ENCODE measurements at places on chromosomes 5 and 9. TPM values are rescaled to one million over a fixed set of nuclear protein-coding genes. Genes with fewer than 3 reads are reported as not detected.

Gene SMC2
- total RNA-seq: 36.4 TPM

Gene LIFR
- 5.1 TPM for total RNA-seq

Gene VAV2
- 51.8 TPM for total RNA-seq

Gene CD180
- not detected for total RNA-seq

Gene FLT4
- not detected for total RNA-seq

Gene ANKRD34B
- not detected for total RNA-seq

GRCh38 chr5:82635561-82636288 is 357.6 kb upstream of the RPS23 start:
- H3K36me3 ChIP-seq: no peaks in the 10 kb centered on the region
- H3K27me3 ChIP-seq: no peaks in the 10 kb centered on the region

DNA sequence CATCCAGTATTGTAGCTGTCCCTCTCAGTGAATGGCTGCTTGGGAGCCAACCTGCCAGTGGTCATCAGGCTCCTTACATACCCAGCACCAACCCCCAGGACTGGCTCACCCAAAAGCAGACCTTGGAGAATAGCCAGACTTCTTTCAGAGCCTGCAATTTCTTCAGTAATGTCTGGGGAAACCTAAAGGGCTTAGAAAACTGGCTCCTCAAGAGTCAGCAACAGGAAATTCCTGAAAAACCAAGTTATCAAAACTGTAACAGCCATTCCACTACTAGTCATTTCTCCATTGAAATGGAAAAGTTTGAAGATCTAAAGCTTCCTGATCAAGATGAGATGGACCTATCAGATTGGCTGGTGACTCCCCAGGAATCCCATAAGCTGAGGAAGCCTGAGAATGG is 12.3 kb upstream of the STING1 start:
- no peak overlapping the region for H3K4me3 ChIP-seq
- no peaks in the 10 kb centered on the region for H3K27me3 ChIP-seq
- H3K36me3 ChIP-seq: no peaks in the 10 kb centered on the region
- peaks cover 30% of the 10 kb centered on the region for H3K4me1 ChIP-seq

DNA sequence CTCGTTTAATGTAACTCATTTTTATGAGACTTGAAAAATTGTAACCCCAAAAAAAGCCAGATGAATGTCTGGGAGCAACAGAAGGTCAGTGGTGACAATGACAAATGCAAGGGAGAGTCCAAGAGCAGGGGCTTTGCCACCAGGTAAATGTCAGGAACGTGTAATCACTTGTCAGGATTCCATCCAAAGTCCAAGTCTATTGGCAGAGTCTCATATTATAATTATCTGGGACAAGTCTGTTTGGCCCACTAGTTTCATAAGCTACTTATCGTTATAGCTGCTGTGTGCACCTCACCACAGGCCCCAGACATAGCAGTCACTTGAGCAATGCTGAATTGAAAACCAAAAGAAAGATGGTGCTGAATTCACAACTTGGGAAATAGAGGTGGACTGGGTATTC is 180.8 kb downstream of the DNAH5 start:
- no peaks in the 10 kb centered on the region for H3K4me1 ChIP-seq
- no peak overlapping the region for H3K4me3 ChIP-seq
- H3K27ac ChIP-seq: no peak overlapping the region
- DNase-seq: no peak

GRCh38 chr5:18395126-18396110 is 761.2 kb downstream of the TAF11L14 start:
- no peaks in the 10 kb centered on the region for H3K27me3 ChIP-seq
- H3K4me1 ChIP-seq: no peaks in the 10 kb centered on the region
- no peaks in the 10 kb centered on the region for H3K36me3 ChIP-seq

- peak; percentile 81 for DNase-seq
- no peaks in the 10 kb centered on the region for H3K27me3 ChIP-seq
- peak overlapping the region; percentile 92 for H3K27ac ChIP-seq
- peaks cover 2% of the 10 kb centered on the region for H3K36me3 ChIP-seq
- H3K4me1 ChIP-seq: peaks cover 29% of the 10 kb centered on the region
These were observed 545 bp upstream of the CTSV start for GRCh38 chr9:97039514-97039860.

GRCh38 chr5:72170101-72170500 is 62.8 kb downstream of the MAP1B start:
- H3K27me3 ChIP-seq: no peaks in the 10 kb centered on the region
- H3K4me1 ChIP-seq: no peaks in the 10 kb centered on the region
- no peak overlapping the region for H3K27ac ChIP-seq
- H3K36me3 ChIP-seq: no peaks in the 10 kb centered on the region

- no peak overlapping the region for H3K4me3 ChIP-seq
- no peaks in the 10 kb centered on the region for H3K27me3 ChIP-seq
- no peaks in the 10 kb centered on the region for H3K36me3 ChIP-seq
- H3K27ac ChIP-seq: no peak overlapping the region
- no peaks in the 10 kb centered on the region for H3K4me1 ChIP-seq
These were observed 6.0 kb upstream of the NEK6 start for GRCh38 chr9:124251605-124252378.

DNA sequence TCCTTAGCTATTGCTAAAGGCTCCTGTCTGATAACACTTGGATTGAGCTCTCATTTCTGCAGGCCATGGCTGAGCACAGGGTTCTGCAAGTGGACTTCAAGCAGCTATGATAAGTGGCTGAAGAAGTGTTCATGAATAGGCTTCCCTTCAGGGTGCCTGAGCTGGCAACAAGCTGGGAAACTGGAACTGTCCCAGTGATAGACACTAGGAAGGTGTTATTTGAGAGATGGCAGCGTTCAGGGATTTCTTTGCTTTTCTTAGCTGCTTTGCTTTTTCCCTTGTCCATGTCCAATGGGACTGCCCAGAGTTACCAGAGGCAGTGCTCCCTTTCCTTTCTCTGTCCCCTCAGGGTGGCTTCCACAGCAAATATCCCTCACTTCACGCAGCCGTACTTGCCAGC is 75.8 kb downstream of the INIP start:
- no peak overlapping the region for H3K27ac ChIP-seq
- H3K27me3 ChIP-seq: no peaks in the 10 kb centered on the region
- H3K4me3 ChIP-seq: no peak overlapping the region
- DNase-seq: no peak

DNA sequence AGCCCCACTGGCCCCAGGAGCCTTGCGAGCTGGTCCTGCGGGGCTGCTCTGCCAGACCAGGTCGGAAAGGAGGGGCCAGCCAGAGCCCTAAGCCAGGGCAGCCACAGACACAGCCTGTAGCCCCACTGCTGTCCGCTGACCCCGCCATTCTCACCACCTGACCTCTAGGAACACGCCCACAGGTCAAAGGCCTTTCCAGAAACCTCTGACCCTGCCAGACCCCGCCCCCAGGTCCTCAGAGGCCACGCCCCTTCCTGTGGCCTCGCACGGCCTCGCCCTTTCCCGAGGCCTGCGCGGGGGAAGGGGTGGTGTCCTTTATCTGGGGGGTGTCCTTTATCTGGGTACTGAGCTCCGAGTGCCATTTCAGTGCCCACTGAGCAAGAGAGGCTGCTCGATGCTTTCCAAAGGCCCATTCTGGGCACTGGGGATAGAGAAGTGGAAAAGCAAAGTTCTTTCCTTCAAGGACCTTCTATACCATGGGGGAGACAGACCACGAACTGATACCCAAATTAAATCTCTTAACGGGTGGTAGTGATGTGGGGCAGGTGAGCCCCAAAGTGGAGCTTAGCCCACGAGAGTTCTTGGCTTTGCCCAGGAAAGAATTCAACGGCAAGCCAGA is 46.5 kb downstream of the P4HA2 start:
- no peaks in the 10 kb centered on the region for H3K36me3 ChIP-seq
- no peak overlapping the region for H3K27ac ChIP-seq
- no peak overlapping the region for H3K4me3 ChIP-seq

GRCh38 chr9:110316261-110317075 is 21.2 kb downstream of the TXNDC8 start:
- H3K4me3 ChIP-seq: no peak overlapping the region
- H3K4me1 ChIP-seq: no peaks in the 10 kb centered on the region
- no peak overlapping the region for H3K27ac ChIP-seq
- DNase-seq: no peak

DNA sequence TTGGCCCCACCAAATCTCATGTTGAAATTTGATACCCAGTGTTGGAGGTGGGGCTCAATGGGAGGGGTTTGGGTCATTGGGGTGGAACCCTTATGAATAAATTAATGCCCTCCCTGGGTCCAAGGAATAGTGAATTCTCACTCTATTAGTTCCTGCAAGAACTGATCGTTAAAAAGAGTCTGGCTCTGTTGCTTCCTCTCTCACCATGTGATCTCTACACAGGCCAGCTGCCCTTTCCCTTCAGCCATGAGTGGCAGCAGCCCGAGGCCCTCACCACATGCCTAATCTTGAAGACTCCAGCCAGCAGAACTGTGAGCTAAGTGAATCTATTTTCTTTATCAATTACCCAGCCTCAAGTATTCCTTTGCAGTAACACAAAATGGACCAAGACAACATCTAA is 106.0 kb downstream of the CAAP1 start:
- H3K27ac ChIP-seq: no peak overlapping the region
- no peak overlapping the region for H3K4me3 ChIP-seq
- H3K36me3 ChIP-seq: no peaks in the 10 kb centered on the region
- H3K27me3 ChIP-seq: no peaks in the 10 kb centered on the region

- no peaks in the 10 kb centered on the region for H3K4me1 ChIP-seq
- no peaks in the 10 kb centered on the region for H3K27me3 ChIP-seq
- no peak overlapping the region for H3K27ac ChIP-seq
- H3K4me3 ChIP-seq: no peak overlapping the region
- H3K36me3 ChIP-seq: no peaks in the 10 kb centered on the region
- DNase-seq: no peak
These were observed 6.2 kb downstream of the ZNF883 start for GRCh38 chr9:113005777-113006176.

DNA sequence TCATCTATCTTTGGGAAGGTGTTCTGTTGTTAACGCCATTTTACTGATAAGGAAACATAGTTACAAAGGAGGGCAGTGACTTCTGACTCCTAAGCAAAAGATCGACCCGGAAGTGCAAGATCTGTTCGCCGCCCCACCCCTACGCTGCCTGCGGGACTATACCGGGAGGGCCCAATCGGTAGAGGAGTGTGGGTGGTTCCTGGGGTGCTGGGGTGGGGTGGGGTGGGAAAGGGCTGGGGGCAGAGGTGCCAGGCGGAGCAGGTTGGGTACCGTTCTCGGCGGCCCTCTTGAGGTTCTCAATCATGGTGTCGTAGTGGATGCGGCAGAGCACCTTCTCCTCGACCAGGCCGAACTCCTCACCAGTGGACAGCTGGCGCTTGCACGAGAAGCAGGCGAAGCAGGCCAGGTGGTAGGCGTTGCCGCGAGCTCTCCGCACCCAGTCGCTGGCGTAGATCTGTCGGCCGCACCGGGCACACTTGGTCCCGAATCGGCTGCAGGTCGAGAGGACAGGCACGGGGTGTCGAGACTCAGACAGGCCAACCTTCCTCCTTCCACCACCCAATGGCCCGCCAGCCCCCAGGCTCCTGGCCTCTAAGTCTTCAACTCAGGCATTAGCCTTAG is 11.8 kb downstream of the LHX6 start:
- H3K4me3 ChIP-seq: no peak overlapping the region
- no peaks in the 10 kb centered on the region for H3K27me3 ChIP-seq
- no peak for DNase-seq
- H3K36me3 ChIP-seq: no peaks in the 10 kb centered on the region
- H3K4me1 ChIP-seq: peaks cover 10% of the 10 kb centered on the region
- no peak overlapping the region for H3K27ac ChIP-seq

DNA sequence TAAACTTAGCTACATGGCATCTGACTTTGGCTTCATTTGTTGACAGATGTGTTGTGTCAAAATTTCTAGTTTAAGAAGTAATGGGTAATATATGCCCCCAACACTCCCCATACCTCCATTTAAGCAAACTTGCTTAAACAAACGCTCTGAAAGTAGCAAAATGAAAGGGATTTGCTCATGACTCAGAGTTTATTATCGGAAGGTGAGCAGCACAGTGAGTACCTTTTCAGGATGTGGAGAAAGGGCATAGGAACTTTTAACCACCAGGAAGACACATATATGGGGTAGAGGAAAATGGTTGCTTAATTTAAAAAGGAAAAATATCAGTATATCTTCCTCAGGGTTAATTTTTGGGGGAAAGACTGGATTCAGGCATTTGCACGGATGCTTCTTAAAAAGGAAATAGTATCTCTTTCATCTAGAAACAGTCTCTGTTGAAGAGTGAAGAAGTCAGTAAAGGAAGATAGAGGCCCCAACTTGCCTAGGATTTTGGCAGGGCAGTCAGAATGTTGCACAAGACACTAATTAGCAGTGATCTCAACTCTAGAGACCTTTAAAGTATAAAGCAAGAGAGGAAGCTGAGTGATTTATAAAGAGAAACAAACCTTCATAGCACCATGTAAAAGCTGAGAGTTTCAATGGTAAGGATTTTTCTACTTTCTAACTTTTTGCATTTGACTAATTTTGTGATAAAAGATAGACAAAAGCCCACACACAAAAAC is 155.1 kb downstream of the TRIO start:
- H3K27me3 ChIP-seq: no peaks in the 10 kb centered on the region
- 0 out of 2 replicates have a peak, but pooled peaks cover 1% of the 10 kb centered on the region for H3K36me3 ChIP-seq
- H3K4me3 ChIP-seq: no peak overlapping the region
- H3K27ac ChIP-seq: no peak overlapping the region
- H3K4me1 ChIP-seq: no peaks in the 10 kb centered on the region

- H3K27me3 ChIP-seq: no peaks in the 10 kb centered on the region
- no peak overlapping the region for H3K27ac ChIP-seq
- H3K4me3 ChIP-seq: no peak overlapping the region
- DNase-seq: no peak
- no peaks in the 10 kb centered on the region for H3K4me1 ChIP-seq
These were observed 18.2 kb upstream of the ANP32B start for GRCh38 chr9:97964901-97965300.

DNA sequence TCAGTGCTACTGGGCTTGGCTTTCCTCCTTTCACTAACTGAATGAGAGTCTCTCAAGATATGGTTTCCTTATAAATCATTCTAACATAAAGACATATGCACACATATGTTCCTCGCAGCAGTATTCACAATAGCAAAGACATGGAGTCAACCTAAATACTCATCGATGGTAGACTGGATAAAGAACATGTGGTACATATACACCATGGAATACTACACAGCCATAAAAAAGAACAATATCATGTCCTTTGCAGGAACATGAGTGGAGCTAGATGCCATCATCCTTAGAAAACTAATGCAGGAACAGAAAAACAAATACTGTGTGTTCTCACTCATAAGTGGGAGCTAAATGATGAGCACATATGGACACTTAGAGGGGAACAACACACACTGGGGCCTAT is 32.5 kb upstream of the HMHB1 start:
- H3K4me1 ChIP-seq: peaks cover 12% of the 10 kb centered on the region
- no peaks in the 10 kb centered on the region for H3K36me3 ChIP-seq
- H3K27ac ChIP-seq: no peak overlapping the region
- no peaks in the 10 kb centered on the region for H3K27me3 ChIP-seq
- no peak for DNase-seq

DNA sequence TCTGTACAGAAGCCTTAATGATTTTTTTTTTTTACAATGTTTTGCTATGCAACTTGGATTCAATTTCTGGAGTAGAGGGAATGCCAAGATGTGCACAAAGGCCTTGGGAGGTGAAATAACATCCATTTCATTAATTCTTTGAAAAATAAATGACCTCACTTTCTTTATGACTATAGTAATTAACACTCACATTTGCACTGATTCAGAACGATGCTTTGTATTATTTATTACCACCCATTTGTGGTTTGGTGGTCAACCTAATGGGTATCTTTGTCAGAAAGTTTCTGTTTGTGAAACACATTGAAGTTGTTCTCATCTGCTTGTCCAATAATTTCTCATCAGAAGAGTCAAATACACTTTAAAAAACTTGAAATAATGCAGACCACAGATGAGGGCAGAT is 169.3 kb downstream of the NTRK2 start:
- no peaks in the 10 kb centered on the region for H3K4me1 ChIP-seq
- H3K36me3 ChIP-seq: no peaks in the 10 kb centered on the region
- DNase-seq: no peak

GRCh38 chr5:127988146-127988760 is 95.3 kb upstream of the SLC12A2 start:
- no peaks in the 10 kb centered on the region for H3K4me1 ChIP-seq
- no peak overlapping the region for H3K4me3 ChIP-seq
- no peak for DNase-seq
- H3K27me3 ChIP-seq: no peaks in the 10 kb centered on the region
- H3K36me3 ChIP-seq: no peaks in the 10 kb centered on the region
